ENCODE measurements at places on chromosomes 3 and 15.

- DNase-seq, result no peak
These were observed 237.6 kb downstream of the TUSC7 start for GRCh38 chr3:116947148-116947547.

- DNase-seq, result no peak
These were observed 476.5 kb upstream of the WNT5A start for GRCh38 chr3:55963601-55964000.

- DNase-seq, result no peak
These were observed 71.5 kb downstream of the LDHAL6B start for GRCh38 chr15:59278120-59278519.

DNA sequence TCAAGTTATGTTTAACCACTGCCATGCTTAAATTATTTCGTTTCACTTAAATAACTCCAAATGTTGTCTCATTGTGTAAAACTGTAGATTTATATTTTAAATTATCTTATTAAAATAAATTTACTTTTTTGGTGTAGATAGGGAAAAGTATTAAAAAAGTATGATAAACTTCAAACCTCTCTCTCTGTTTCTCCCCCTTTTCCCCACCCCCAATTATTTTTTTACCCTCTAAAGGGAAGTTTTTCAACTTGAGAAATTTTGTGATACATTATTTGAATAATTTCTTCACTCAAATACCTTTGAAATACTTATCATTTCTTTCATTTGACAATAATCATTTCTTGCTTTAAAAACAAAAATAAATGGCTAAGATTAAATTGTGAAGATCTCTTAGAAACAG is 66.9 kb upstream of the EIF1B start:
- DNase-seq, result no peak

- DNase-seq, result no peak
These were observed 52.8 kb upstream of the NSMCE3 start for GRCh38 chr15:29322415-29322814.

DNA sequence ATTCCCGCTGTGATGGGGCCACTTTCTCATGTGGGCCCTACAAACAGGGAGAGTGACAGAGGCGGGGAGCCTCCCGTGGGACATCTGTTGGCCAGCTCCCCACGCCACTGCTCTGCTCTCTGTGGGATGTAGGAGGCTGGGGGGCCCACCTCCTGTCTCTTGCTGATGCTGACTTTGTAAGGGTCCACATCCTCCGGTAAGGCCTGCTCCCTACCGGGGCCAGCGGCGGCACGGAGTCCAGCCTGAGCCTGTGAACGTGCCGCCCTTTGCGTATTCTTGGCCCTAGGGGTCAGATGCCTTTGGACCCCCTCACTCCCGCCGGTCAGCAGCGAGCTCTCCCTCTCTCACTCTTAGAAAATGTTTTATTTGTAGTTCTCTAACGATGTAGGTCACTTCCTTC is 153.2 kb downstream of the LRRC28 start:
- no peak for DNase-seq

DNA sequence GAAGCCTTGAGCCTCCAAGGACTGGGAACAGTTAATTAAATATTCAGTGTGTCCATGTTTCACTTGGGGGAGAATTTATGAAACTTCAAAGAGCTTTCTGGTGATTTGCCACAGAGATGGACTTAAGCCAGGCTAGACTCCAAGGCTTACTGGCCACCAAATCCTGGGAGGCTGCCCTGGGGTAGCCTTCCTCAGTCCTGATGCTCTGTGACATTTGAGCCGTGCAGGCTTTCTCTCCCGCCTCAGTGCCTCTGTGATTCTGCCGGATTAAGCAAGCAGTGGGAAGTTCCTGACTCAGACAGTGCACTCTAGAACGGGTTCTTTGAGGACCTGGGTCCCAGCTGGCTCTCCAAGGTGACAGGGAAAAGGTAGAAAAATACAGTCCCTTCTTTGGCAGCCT is 314.7 kb upstream of the ICE2 start:
- no peak for DNase-seq

DNA sequence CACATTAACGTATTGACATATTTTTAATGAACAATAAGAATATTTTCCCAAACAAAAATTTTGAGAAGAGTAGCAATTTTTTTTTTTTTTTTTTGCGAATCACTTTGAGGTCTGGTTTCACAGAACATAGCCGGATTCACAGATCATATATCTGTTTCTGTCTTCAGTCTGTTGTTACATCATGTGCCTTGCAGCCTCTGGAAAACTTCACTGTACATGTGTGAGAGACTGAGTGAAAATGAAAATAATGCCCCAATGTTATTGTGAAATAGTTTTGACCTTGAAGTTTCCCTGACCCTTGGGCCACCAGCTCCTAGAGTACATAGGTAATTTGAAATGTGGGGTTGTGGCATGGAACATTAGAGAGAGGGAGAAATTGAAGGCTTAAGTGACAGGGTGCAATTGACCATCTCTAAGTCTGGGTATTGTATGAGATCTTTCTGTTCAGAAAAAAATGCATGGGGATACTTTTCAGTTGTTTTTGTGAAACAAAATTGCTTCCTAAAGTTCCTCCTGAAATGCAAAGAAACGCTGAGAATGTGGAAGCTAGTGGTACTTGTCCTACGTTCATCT is 14.0 kb downstream of the ITPR1 start:
- DNase-seq, result no peak

DNA sequence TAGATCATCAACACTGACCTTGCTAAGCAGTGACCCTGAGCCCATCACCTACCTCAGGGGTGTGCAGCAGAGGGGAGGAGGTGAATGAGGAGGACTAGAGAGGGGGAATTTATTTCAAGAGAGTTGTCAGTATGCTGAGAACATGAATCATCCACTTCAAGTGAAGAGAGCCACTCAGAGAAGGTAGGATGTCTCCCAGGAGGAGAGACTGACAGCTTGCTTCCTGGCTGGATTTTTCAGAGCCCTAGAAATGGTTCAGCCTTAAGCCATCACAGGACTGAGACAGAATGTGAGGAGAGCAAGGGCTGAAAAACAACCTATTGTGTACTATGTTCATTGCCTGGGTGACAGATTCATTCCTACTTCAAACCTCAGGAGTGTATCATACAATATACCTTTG is 34.8 kb downstream of the CCNL1 start:
- no peak for DNase-seq

GRCh38 chr3:146080578-146080977 is 80.4 kb downstream of the PLOD2 start:
- no peak for DNase-seq

- peak; percentile 9 for DNase-seq
These were observed 80.9 kb downstream of the FRMD4B start for GRCh38 chr3:69305011-69305410.

GRCh38 chr3:101156787-101157345 is 163.5 kb downstream of the IMPG2 start:
- no peak for DNase-seq

GRCh38 chr15:93047621-93048425 is 41.2 kb downstream of the RGMA start:
- DNase-seq, result no peak

DNA sequence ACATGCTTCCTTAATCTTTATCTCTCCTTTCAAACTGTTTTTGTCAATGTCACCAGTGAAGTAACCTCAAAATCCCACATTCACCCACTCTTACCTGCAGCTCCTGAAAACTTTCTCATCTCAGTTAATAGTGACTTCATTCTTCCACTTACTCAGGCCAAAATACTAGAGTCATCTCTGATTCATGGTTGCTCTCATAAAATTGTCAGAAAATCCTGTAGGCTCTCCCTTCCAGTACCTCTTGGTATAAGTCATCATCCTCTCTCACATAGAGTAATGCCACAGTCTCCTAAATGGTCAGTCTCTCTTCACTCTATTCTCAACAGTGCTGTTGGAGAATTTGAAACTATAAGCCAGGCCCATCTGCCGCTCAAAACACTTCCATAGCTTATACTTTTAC is 34.9 kb upstream of the POU1F1 start:
- no peak for DNase-seq

- no peak for DNase-seq
These were observed 338.4 kb upstream of the ADAMTS9 start for GRCh38 chr3:65026151-65026550.

- no peak for DNase-seq
These were observed 99.5 kb upstream of the OSBPL11 start for GRCh38 chr3:125694761-125695294.

DNA sequence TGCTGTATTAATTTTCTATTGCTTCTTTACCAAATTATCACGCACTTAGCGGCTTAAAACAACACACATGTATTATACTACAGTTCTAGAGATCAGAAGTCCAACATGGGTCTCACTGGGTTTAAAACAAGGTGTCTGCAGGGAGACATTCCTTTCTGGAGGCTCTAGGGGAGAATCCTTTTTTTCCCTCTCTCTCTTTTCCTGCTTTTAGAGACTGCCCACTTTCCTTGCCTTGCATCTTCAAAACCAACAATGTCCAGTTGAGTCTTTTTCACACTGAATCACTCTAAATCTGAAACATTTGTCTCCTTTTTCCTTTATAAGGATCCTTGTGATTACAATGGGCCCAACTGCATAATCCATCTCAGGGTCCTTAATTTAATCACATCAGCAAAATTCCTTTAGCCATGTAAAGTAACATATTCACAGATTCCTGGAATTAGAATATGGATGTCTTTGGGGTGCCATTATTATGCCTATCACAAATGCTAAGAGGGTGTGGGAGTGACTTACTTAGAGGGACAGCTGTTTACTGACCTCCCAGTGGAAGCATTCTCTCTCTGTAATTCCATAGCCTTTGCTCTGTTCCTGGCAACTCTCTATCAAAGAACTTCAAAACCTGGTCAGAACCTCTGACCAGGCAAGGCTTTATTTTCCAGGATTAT is 21.8 kb downstream of the CD200 start:
- DNase-seq, result no peak

- DNase-seq, result no peak
These were observed 772.8 kb upstream of the LMCD1 start for GRCh38 chr3:7728566-7729519.

DNA sequence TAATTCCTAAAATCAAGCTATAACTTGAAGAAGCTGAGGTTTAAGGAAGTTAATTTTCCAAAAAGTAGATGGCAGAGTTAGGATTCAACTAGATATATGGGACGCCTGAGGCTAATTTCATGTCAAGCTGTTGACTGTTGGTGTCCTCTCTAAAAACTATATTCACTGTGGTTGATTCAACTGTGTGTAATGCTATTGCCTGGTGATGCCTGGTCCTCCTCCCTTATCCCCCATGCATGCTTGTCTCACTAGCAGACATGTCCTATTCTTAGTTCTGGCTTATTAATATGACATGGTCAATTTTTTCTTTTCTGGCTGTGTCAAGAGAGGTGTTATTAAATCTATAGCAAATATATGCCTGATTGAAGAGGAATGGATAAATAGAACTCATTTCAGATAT is 156.1 kb downstream of the SPATA16 start:
- no peak for DNase-seq

GRCh38 chr3:4150816-4151215 is 152.4 kb upstream of the SETMAR start:
- DNase-seq, result no peak

GRCh38 chr3:8458238-8458661 is 43.4 kb upstream of the LMCD1 start:
- no peak for DNase-seq

- no peak for DNase-seq
These were observed 68.5 kb upstream of the PTX3 start for GRCh38 chr3:157368171-157368570.

- no peak for DNase-seq
These were observed 333.8 kb downstream of the FEZF2 start for GRCh38 chr3:62039586-62039985.

- DNase-seq, result peak; percentile 34
These were observed 533 bp downstream of the RYK start for GRCh38 chr3:134249935-134250716.

GRCh38 chr3:61679026-61679425 is 117.7 kb downstream of the PTPRG start:
- DNase-seq, result no peak

DNA sequence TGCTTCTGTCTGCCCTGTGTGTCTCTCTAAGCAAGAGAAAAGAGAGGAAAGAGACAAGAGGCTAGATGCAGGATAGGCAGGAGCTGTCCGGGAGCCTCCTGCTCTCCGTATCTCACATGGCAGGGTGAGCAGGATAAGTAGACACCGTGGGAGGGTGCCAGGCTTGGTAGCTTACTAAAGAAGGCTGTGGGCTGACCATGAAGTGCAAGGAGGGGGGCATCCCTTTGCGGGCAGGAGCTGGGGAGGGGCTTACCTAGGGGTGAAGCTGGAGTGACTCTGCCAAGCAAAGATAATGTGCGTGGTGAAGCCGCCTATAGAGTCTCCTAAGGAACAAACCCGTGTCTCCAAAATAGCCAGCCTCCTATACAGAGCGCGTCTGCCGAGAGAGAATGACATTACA is 33.7 kb upstream of the TMC3 start:
- no peak for DNase-seq

DNA sequence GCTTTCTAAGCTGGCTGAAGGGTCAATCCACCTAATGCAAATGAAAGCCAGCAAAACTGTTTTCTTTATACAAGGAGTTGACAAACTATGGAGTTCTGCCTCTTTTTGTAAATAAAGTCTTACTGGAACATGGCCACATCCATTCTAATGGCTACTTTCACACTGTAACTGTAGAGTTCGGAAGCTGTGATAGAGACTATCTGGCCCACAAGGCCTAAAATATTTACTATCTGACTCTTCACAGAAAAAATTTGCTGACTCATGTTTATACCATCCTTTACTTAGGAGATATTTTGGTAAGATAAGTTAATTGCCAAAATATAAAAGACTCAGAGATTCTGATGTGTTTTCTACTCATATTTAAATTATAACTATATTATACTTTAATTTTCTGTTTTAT is 93.7 kb upstream of the GK5 start:
- DNase-seq, result peak; percentile 40

- no peak for DNase-seq
These were observed 106.0 kb downstream of the KLHL25 start for GRCh38 chr15:85688711-85689110.

DNA sequence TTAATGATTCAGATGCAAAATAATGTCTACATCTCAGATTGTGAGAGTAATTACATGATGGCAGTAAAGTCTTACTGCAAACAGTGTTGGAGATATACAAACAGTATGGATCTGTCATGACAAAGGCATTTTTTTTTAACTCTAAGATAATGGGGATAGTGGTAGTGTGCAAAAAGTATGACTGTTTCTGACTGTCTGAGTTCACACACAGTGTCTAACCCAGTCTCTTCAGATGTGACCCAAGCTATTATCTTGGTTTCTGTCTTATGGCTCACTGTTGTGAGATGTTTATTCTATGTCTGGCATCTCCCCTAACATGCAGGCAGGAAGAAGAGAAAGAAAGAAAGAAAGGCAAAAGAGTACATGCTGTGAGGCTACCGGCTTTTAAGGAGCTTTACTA is 17.0 kb downstream of the RPL39L start:
- no peak for DNase-seq

DNA sequence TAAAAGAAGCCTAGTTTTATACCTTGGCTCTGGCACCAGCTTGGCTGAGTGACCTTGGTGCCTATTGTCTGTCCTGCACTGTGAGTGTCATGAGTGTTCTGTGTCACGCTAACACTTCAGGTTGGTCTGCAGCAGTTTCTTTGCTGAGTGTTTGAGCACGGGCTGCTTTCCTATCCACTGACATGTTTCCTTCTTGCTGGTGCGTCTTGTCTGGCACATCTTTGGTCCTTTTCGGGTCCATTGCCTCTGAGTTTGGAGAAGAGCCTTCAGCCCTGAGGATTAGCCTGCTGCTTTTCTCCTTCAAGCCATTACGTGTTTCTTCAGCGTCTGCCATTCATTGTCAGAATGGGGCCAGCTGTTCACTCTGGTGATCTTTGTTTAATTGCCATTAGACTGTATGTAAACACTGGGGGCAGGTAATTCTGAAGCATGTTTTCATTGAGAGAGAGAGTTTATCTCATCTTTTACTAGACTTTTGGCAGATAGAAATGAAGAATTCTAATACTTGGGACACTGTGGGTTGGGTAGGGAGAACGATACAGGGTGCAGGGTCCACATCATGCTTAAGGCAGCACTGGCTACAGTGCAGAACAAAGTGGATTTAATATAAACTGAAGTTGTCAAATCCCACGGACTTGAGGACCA is 55.5 kb downstream of the LRRC28 start:
- DNase-seq, result peak; percentile 10
